RWPE2 (cell line): ENCODE measurements at places on chromosomes 11 and 22.
A peak's percentile ranks its signal among the peaks of the same experiment; 100 is the strongest.

DNA sequence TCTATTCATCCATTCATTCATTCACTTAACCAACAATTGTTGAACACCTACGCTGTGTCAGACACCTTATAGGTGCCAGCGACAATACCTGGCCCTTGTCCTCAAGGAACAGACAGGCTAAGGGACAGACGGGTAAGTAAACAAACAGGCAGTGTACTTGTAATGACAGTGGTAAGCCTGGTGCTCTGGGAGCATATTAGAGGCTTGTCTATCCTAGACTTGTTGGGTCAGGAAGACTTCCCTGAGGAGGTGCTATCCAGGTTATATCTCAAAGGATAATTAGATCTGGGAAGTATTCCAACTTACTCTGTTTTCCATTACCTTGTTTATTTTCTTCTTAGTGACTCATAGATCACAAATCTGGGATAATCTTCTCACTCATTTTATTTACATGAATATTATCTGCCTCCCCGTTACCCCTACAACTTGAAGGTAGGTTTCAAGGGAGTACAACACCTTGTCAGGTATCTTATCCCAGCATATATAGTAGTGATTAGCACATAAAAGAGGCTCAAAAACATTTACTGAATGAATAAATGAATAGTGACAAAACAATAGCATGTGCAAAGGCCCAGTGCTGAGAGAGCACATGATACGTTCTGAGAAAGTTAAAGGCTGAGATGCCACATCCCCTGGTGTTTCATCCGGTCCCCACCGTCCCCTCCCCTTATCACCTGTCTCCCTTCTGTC is 75.3 kb upstream of the NCAM1 start:
- no peak for DNase-seq
- H3K4me3 ChIP-seq, result no peak overlapping the region
- no peaks in the 10 kb centered on the region for H3K4me1 ChIP-seq
- no peaks in the 10 kb centered on the region for H3K36me3 ChIP-seq

- peak overlapping the region; percentile 90 for H3K27ac ChIP-seq
- H3K4me3 ChIP-seq, result no peak overlapping the region
- no peaks in the 10 kb centered on the region for H3K27me3 ChIP-seq
- H3K4me1 ChIP-seq, result peaks cover 39% of the 10 kb centered on the region
Observed at GRCh38 chr22:27134315-27134701, 476.9 kb downstream of the MIAT start.

GRCh38 chr11:117823294-117823945 is 1.1 kb downstream of the FXYD2 start:
- peak; percentile 33 for DNase-seq
- H3K4me3 ChIP-seq, result no peak overlapping the region
- H3K36me3 ChIP-seq, result no peaks in the 10 kb centered on the region
- H3K27ac ChIP-seq, result no peak overlapping the region
- H3K27me3 ChIP-seq, result no peaks in the 10 kb centered on the region
- H3K4me1 ChIP-seq, result no peaks in the 10 kb centered on the region

DNA sequence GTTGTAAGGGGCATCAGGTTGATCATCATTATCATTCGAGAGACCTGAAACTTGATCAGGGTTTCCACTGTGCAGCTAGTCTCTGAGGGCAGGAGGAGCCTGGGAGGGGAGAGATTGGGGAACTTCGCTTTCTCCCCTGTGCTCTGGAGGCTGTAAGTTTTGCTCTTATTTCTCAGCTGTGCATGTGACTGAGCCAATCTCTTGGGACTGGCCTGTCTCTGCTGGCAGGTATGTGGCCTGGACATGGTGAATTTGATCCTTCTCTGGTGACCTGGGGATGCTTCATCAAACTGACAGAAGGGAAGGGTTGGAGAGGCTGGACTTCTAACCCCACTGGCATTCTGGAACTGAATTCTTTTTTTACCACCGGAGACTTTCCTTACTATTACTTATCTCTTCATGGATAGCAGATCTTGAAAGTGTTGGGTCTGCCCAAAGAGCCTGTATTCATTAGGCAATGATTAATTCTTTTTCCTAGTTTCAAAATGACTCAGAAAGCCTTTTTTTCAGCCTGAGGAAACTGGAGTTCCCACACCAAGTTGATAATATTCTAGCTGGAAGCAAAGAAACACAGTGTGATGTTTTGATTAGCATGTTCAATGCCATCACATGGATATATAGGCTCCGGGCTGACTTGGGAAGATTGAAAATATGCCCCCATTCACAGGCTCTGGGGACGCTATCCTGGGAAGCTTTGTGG is 36.5 kb downstream of the TSPAN18 start:
- H3K27me3 ChIP-seq, result no peaks in the 10 kb centered on the region
- peaks cover 3% of the 10 kb centered on the region for H3K4me1 ChIP-seq
- H3K27ac ChIP-seq, result no peak overlapping the region

GRCh38 chr11:45163956-45164575 is 17.6 kb downstream of the PRDM11 start:
- DNase-seq, result no peak
- no peaks in the 10 kb centered on the region for H3K36me3 ChIP-seq
- no peak overlapping the region for H3K4me3 ChIP-seq
- H3K27ac ChIP-seq, result no peak overlapping the region
- no peaks in the 10 kb centered on the region for H3K4me1 ChIP-seq

GRCh38 chr11:118060869-118061268 is 16.0 kb upstream of the TMPRSS4 start:
- no peak overlapping the region for H3K4me3 ChIP-seq
- H3K36me3 ChIP-seq, result no peaks in the 10 kb centered on the region
- no peaks in the 10 kb centered on the region for H3K4me1 ChIP-seq
- no peaks in the 10 kb centered on the region for H3K27me3 ChIP-seq

DNA sequence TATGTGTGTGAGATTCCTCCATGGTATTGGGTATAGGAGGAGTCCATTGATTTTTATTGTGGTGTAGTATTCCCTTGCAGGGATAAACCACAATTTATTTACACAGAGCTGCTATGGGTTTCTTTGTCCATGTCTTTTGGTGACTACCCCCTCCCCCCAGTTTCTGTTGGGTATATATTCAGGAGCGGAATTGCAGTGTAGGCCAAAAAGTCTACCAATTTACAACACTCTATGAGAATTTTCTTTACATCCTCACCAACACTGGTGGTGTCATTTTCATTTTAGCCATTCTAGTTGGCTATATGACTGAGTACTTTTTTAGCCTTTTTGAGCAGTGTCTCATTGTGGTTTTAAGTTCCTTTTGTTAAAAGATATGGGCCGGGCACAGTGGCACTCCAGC is 55.2 kb upstream of the ATXN10 start:
- no peak overlapping the region for H3K4me3 ChIP-seq
- H3K36me3 ChIP-seq, result no peaks in the 10 kb centered on the region; the same call in 1 of the 2 replicates
- DNase-seq, result no peak

DNA sequence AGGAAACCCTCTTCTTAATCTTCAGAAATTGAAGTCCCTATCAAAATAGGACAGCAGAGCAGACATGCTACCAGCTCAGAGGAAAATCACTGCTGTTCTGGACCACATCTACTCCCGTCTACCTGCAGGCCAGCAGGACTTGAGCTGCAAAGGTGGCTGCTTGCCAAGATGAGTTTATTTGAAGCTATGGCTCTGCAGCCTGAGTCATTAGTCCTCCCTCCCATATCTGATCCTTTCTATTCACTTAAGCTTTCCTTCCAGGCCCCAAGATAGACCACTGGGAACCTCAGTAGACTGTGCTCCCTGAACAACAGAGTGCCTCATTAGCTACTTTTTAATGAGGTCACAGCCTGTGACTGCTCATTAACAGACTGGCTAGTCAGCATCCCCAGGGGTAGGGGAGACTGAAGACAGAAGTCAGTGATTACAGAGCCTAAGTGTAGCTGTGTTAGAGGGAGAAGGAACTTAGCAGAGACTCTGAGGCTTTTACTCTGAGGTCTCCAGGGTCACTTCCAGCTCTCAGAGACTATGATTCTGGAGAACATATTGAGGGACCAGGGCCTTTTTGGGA is 6.8 kb upstream of the OR10A2 start:
- H3K27ac ChIP-seq, result no peak overlapping the region
- no peaks in the 10 kb centered on the region for H3K27me3 ChIP-seq
- no peaks in the 10 kb centered on the region for H3K36me3 ChIP-seq
- no peak overlapping the region for H3K4me3 ChIP-seq
